ENCODE measurements at places on chromosomes 5 and 9.

- no peak for DNase-seq
Observed at GRCh38 chr9:129481810-129482511, 138.9 kb downstream of the C9orf50 start.

- no peak for DNase-seq
Observed at GRCh38 chr5:177462021-177462670, 11.3 kb downstream of the DBN1 start.

GRCh38 chr9:137300567-137301080 lies 1.4 kb downstream of the NRARP start:
- DNase-seq = no peak

GRCh38 chr9:105887679-105888078 lies 193.3 kb downstream of the TMEM38B start:
- no peak for DNase-seq

- peak; percentile 79 for DNase-seq
Observed at GRCh38 chr5:133245191-133246052, 193.6 kb downstream of the HSPA4 start.

GRCh38 chr5:142922223-142922952 lies 152.2 kb downstream of the ARHGAP26 start:
- DNase-seq = no peak

DNA sequence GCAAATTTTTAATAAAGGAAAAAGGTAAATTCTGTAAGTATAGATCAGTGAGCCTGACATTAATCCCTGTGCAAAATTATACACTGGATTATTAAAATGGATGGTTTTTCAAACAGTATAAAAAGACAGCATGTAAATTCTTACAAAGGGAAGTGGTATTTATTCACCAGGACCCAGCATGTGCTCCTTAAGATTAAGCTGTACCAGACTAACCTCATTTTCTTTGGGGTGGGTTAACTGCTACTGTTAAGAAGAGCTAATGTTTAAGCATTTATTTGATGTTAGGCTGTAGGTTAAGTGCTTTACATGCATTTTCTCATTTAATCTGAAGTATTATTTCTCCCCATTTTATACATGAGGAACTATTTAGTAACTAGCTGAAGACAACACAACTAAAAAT lies 60.3 kb upstream of the RFX3 start:
- DNase-seq = no peak

DNA sequence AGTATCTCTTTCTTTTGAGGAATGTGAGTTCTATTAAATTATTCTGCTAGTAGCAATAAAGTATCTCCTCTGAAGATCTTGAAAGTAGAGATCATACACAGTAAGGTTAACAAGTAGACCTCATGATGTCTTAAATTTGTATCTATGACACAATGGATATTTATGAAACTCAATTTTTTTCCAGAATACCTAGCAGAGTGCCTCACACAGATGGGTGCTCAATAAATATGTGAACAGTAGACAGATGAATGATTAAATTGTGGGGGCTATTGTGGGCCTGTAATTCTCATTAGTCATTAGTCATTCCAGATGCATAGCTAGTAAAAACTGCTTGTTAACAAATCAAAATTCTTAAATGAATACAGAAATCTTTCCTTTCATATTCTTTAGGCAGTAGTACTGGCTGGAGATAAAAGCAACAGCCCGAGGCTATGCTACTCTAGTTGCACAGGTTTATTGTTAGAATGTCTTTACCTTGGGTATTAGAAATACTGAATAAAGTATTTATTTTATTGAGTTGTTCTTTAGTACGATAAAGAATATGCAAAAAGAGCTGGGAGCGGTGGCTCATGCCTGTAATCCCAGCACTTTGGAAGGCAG lies 22.0 kb downstream of the CHD1 start:
- DNase-seq = no peak

GRCh38 chr9:137673886-137674285 lies 55.1 kb downstream of the EHMT1 start:
- no peak for DNase-seq

- DNase-seq = no peak
Observed at GRCh38 chr9:69571032-69571431, 101.1 kb downstream of the APBA1 start.

GRCh38 chr9:93536167-93536566 lies 40.2 kb upstream of the PHF2 start:
- DNase-seq = no peak

DNA sequence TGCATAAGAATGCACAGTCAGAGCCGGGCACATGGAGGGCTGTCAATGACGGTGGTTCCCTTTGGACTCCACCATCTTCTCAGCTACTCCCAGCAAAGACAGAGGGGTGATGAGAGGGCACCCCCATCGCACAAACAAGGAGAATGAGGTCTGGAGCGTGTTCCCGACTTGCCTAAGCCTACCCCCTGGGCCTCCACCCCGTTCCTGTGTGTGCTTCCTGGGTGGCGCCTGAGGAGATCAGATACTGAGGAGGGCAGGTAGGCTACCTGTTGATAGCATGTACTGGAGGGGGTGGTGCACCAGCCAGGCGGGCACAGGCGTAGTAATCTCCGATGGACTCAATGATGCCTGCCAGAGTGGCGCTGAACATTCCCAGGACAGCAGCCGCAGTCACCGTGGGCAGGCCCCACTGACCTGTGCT lies 4.1 kb downstream of the SLC23A1 start:
- no peak for DNase-seq

DNA sequence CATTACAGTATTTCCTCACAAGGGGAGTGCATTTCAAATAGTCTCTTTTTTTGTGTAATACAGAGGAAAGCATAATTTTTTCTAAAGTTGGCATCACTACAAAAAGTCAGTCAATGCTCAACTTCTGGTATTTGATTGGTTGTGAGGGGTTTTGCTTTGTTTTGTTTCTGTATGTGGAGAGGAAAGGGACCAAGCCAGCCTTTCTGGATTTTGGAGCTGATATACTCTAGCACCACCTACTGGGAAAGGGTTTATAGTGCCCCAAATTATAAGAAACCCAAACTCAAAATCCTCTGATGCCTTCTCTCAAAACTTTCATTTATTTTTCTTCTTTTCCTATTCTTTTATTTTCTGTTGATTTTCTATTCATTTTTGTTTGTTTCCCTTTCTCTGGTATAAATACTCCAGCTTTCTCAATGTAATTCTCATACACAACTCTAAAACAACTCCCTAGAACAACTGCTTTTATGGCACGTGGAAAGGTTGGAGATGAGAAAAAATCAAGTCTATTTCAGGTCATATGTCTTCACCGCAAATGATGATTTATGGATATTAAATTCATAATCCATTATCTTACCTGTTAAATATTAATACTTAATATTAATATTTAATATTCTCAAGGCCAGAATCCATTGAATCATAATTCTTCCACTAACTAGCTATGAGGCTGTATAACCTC lies 69.5 kb upstream of the ANXA1 start:
- peak; percentile 12 for DNase-seq

DNA sequence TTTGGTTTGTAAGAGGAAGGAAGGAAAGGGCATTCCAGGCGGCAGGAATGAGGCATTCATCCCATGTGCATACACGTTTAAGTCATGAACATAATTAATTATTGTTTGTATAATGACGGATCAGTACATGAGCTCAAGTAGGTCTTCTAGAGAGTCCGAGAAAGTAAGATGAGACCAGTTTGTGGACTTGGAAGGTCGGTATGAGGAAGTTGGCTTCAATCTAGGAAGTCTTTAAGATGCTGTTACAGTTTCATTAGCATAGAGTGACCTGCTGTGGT lies 2.1 kb downstream of the GTF3C4 start:
- no peak for DNase-seq

DNA sequence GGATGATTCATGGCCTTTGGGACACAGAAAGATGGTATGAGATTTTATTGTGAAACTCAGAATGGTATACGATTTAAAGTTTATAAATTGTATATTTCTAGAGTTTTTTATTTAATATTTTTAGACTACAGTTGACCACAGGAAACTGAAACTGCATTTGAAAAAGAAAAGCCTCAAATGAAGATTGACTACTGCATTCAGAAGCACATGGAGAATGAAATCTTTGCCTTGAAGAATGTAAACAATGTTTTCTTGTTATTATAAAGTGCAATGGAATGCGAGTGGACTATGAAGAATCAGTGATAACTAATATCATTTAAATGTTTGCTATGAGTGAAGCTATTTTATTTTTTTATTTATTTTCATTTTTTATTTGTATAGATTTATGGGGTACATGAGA lies 169.1 kb upstream of the CDH18 start:
- DNase-seq = no peak

GRCh38 chr5:67543720-67544270 lies 347.2 kb upstream of the CD180 start:
- DNase-seq = no peak

GRCh38 chr5:149240354-149240998 lies 31.2 kb upstream of the AFAP1L1 start:
- no peak for DNase-seq

DNA sequence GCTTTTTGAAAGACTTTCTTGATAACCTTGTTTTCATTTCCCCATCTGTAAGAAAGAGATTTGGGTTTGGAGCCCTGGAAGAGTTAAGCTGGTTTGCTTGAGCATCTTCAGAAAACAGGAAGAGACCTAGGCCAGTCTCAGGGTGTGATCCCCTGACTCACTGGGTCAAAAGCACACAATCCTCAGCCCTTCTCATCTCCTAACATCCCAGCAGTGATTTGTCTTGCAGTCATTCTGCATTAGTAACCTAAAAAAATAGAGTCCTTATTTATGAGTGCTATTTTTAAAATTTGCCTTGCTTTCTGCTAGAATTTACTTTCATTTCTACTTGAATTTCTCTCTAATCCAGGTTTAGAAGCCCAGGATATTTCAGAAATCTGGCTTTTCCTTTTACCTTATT lies 16.4 kb upstream of the ARSB start:
- no peak for DNase-seq

DNA sequence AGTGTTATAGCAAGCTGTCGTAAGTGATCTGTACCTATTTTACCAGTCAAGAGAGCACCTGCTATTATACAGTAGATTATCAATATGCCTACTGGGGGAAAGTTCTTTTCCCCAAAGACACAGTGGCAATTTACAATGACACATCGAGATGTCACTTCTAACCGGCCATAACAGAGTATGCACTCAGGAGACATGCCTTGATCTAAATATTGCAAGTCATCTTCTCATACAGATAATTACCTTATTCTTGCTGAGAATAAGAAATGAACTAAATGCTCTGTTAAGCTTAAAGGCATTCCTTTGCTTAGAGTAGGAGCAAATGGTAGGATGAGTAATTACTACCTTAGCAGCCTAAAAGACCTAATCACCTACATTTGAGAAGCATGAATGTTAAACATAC lies 71.6 kb downstream of the PKD2L2 start:
- DNase-seq = no peak

GRCh38 chr9:131475956-131476776 lies 26.6 kb upstream of the POMT1 start:
- DNase-seq = no peak

GRCh38 chr9:27880635-27881034 lies 307.4 kb upstream of the C9orf72 start:
- no peak for DNase-seq

DNA sequence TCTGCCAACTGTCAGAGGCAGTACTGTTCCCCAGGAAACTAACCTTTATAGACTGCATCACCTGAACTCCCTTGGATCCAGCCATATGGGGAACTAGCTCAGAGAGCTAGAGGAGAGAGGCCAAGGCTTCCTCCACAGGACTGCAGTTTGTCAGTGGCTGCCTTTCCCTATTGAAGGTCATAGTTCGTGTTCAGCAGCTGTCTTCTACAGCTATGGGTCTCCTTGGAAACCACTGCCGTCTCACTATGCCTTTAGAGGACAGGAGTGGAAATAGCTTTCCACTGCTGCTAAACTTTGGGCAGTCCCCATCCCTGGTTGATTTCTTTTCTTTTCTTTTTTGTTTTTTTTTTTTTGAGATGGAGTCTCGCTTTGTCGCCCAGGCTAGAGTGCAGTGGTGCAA lies 4.4 kb upstream of the SLIT3 start:
- DNase-seq = no peak

- DNase-seq = peak; percentile 65
Observed at GRCh38 chr5:86679529-86679928, 61.8 kb downstream of the COX7C start.

- DNase-seq = no peak
Observed at GRCh38 chr9:128420651-128421481, at the start of gene CERCAM. Gene CERCAM, plus strand, starts transcription at chr9:128420857. Its CDS starts 21 bp downstream, at chr9:128420878.

DNA sequence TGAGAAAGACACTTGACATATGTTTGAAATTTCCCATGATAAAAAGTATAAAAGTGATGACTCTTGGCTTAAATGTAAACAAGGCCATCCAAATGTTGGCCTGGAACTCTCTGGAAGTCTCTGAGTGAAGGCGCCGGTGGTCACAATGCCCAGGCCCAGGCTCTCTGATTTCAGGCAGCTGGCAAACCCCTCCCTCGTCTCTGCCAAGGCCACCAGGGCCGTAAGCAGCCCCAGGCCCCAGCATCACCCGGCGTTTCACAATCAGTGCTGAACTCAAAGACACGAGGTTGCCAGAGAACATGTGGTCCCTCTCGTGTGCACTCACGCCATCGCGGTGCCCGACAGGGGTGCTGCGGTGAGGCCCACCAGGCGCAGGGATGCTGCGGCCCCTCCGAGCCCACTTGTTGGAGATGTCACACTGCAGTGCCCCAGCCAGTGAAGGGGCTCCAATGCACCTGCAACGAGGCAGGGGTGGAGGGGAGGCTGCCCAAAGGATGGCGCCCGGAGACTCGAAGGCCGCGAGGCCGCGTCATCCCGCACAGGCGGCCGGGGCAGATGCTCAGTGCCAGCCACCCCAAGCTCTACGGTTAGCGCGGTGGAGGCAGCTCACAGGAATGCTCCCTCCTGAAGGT lies 15.0 kb downstream of the LPCAT1 start:
- no peak for DNase-seq

- no peak for DNase-seq
Observed at GRCh38 chr9:137247135-137247915, 3.8 kb upstream of the STPG3 start.

GRCh38 chr9:12784461-12785259 lies 9.8 kb downstream of the LURAP1L start:
- DNase-seq = peak; percentile 96

- no peak for DNase-seq
Observed at GRCh38 chr9:112933696-112934095, 43.0 kb upstream of the SLC46A2 start.

DNA sequence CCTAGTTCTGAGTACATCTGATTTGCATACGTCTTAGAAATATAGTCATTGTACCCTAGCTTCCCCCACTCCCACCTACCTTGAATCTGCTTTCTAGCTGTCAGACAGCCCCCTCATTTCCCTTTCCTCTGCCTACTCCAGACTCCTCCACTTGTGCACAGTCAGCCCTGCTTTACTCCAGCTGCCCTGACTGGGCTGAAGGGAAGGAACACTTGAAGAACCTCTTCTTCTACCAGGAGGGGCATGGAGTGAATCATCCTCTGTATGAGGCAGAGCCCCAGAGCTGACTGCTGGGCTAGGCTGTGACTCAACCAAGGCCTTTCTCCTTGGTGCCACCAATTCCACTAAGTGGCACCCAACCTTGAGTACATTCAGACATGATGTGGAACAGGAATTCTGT lies 18.1 kb upstream of the ZFR start:
- DNase-seq = peak; percentile 13

- DNase-seq = no peak
Observed at GRCh38 chr9:127628758-127629467, 16.8 kb downstream of the STXBP1 start.

- no peak for DNase-seq
Observed at GRCh38 chr9:10366171-10366779, 246.5 kb downstream of the PTPRD start.

Data from skeletal muscle cell (primary cell).